ENCODE measurements at places on chromosomes 2 and 18.

- DNase-seq = no peak
Observed at GRCh38 chr18:55868909-55869308, 280.9 kb upstream of the TCF4 start.

DNA sequence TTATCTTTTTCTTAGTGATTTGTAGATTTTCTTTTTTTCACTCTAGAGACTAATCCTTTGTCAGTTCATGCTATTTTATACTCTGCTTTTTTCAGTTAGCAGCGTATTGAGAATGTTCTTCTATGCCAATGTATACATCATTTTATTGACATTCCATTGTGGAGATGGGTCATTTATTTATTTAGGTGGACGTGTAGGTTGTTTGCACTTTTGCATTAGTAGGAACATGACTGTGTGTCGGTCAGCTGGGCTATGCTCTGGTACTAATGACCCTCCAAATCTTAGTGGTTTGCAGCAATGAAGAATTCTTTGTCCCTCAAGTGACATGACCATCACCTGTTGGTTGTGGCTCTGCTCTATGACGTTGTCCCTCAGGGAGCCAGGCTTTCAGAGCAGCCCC lies 33.6 kb downstream of the HPCAL1 start:
- no peak for DNase-seq

GRCh38 chr2:10985260-10985659 lies 73.5 kb downstream of the KCNF1 start:
- no peak for DNase-seq

DNA sequence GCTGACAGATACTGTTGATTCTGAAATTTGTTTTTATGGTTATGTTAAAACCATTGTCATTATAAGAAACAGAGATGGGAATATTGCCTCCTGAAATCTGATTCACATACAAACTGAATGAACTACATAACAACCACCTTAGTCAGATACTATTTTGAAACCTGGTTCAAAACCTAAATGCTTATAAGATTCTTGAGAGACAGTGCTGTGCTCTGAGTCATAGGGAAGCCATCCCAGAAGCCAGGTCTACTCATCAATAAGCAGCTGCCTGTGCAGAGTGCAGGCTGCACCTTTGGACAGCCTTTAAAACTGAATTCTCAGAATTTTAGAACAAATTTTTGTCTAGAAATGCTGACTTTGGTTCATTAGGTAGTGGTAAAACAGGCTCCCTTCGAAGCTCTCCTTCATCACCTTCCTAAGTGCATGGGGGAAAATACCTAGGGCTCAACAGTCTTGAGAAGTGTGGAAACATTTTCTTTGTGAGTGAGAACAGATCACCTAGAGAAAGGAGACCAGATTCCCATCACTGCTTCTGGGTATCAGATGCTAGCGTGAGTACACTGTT lies at the start of gene SERPINB7:
Gene SERPINB7, plus strand, starts transcription at position 253 of the 565 bp plus-strand sequence. CDS start 6,955 bp downstream, outside the sequence.
- no peak for DNase-seq

GRCh38 chr2:241443486-241444223 lies 64.7 kb downstream of the STK25 start:
- DNase-seq = no peak

DNA sequence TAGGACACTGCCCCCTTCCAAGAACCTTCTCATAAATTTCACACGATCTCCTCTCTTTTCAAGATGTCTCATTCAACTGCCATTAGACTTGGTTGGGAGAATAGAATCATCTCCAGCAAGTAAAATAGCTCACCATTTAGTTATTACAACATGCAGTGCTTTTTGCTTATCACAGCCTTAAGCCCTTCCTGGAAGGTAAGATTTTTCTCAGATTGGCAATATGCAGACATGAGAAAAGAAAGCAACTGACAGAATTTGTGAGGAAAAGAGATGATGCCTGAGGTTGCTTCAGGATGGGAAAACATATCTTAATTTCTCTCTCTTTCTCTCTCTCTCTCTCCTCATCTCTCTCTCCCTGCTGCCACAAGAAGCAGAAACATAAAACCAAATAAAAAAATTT lies 855.1 kb upstream of the ACVR2A start:
- no peak for DNase-seq

GRCh38 chr2:172986040-172986439 lies 89.6 kb upstream of the MAP3K20 start:
- DNase-seq = no peak

DNA sequence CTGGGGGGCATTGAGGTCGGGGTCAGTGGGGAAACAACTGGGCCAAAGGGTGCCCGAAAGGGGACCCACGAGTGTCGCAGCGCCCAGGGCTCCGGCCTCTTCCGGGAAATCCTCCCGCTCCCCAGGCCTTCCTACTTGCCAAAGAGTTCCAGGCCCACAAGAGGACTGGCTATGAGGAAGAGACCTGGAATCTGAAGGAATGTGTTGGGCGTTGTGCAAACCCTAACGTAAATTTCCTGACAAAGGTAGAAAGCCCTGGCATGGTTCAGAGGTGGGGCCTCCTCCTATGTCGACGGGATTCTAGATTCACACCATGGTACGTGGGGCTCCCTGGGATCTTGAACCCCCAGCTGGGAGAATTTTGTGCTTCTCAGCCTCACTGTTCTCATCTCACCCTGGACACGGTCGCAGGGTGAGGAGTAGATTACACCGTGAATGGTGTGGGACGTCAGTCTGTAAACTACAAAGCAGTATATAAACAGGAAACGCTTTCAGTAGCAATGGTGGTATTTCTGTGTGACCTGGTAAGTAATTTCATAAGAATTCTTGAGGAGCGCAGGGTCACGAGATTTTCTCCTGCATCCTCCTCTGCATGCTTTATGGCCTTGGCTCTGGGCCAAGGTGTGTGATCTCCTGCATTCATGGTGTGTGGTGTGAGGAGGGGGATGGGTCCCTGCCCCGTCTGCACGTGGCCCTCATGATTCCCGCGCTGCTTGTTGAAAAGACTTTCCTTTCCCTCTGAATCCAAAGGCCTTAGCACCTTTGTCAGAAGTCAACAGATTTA lies 868 bp downstream of the HSBP1L1 start:
- no peak for DNase-seq

GRCh38 chr18:59799383-59800015 lies 100.3 kb upstream of the PMAIP1 start:
- DNase-seq = no peak

DNA sequence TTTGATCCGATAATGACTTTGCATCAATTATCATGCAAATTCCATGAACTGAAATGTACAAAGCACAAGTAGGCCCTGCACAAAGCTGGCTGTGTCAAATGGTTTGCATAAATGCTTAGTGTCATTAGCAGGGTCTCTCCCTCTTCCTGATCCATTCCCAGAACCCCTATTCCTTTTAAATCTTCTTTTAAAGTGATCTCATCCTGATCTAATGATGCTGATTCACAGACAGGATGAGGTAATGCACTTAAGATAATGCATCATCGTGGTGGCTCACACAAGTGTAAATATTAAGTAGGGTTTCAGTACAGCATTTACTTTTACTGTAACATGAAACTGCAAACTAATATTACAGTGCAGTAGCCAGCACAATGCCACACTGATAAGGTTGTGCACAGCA lies 304.8 kb upstream of the SOX11 start:
- no peak for DNase-seq

DNA sequence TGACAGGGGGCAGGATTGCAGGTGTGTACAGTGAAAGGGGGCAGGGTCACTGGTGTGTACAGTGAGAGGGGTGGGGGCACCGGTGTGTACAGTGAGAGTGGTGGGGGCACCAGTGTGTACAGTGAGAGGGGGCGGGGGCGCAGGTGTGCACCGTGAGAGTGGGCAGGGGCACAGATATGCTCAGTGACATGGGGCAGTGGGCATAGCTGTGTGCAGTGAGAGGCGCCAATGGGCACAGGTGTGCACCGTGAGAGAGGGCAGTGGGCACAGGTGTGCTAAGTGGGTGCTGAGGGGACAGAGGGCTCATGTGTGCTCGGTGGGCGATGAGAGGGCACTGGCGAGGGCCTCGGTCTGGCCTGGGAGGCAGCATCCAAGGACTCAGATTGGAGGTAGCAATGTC lies 63.0 kb downstream of the GREB1 start:
- no peak for DNase-seq

DNA sequence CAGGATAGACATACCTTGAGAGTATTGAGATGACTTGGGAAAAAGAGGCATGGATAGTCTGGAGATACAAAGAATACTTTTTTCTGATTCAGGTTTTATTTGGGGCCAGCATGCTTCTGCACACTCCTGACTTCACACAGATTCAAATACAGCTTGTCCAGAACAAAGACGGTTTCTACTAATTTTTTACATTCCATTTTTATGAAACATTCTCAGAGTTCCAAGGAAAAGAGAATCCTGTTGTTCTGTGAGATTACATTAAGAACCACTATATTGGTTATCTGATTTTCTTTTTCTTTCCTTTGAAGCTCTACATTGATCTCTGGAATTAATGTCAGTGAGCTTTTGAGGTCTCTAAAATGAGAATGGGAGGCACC lies 41.0 kb downstream of the PTPRM start:
- no peak for DNase-seq

DNA sequence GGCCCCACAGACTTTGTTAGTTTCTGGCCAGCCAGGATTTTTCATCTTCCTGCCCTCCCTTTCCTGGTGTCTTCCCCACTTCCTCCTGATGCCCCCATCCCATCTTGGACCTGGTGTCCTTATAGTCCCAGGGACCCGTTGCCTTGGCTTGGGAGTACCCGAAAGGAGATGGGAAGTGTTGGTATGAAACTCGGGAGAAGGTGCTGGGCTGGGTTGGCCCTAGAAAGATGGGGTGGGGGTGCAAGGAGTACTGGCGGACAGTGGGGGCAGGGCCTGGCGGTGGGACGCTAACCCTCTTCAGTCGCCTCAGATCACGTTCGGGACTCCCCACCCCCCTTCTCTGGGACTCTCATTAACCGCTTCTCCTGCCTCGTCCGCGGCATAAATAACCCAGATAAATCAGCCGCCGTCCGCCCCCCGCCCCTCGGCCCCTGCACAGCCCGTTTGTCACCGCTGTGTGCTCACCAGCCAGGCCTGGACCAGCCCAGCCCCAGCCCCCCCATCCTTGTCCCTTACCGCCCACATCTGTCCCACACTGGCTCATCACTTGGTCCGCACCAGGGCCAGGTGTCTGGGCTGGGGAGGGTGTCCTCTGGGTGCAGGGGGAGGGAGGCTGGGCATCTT lies 3.7 kb upstream of the ASIC4 start:
- DNase-seq = no peak

DNA sequence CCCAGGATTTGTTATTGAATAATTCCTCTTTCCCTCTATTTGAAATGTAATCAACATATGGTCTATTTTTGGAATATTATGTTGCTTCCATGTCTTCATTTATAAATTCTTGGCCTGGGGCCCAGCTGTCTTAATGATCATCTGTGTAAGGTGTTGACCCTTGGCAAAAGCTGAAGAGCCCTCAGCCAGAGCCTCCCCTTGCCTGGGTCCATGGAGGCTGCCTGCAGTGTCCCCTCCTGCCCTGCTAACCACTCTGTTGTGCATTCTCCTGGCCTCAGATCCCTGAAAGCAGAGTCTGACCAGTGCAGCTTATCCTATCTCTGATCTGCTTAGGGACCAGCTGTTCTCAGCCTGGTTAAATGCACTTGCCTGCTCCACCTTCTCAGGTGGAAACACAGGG lies 226.1 kb upstream of the APCDD1 start:
- DNase-seq = no peak

GRCh38 chr2:27988306-27988705 lies 97.8 kb downstream of the BABAM2 start:
- DNase-seq = no peak

DNA sequence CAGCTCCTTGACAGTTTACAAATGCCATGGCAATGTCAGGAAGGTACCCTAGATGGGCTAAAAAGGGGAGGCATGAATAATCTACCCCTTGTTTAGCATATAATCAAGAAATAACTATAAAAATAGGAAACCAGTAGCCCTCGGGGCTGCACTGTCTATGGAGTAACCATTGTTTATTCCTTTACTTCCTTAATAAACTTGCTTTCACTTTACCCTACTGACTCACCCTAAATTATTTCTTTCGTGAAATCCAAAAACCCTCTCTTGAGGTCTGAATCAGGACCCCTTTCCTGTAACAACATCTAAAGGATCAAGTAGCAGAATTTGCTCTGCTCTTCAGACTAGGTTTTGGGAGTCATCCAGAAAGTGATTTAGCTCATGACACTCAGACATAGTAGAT lies 43.7 kb downstream of the CD8B2 start:
- DNase-seq = no peak

DNA sequence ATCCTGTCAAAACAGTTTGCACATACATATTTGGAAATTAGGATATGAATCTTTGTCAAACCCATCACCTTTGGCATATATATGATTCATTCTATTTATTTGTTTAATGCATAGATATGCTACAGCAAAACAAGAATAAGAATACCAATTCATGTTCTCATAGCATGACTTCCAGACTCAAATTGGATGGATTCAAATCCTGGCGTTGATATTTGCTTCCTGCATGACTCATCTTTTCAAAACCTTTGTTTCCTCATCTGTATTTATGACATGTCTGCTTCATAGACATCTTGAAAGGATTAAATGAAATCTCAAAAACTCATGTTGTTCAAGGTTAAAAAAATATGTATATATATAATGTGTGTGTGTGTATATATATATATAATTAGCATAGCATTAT lies 261.3 kb downstream of the MBD5 start:
- no peak for DNase-seq

- no peak for DNase-seq
Observed at GRCh38 chr18:58609536-58609993, 19.3 kb downstream of the ALPK2 start.

DNA sequence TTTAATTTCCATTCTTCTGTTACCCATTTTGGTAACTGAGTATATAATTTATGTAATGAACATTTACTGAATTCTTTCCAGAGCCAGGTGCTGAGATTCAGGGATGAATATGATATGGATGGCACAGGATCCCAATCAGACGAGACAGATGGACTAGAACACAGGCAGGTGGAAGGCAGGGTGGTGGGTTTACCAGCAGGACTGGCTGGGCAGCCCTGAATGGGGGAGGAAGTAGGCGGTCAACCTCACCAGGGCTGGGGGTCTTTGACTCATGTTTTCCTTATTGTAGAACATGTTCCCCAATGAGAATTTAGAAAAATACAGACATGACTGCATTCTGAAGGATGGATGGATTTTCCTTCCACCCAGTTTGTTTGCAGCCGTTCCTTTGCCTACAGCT lies 80.3 kb downstream of the CIB4 start:
- DNase-seq = no peak

DNA sequence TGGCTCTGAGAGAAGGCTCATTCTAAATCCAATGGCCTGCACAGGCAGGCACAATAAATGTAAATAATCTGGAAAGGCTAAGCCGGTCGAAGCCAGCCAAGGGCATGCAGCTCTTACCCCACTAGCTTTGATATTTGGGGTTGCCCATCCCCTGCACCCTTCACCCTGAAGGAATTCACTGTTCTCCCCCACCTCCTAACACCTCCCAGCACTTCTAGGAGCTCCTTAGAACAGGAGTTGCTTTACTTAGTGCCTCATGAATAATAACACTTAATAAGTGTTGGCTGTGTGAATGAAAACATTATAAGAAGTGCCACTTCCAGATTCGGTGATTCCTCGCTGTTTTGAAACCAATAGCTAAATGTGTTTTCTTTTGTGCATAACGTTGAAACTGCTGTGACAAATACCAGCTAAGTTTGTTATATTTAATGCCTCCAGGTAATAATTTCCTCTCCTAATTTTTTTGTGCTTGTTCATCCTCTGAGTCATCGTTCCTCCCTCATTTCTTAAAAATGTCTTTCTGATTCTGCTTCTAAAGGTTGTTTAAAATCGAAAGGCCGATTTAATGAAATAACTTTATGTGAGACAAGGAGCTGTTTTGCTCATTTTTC lies 458.8 kb downstream of the METTL4 start:
- no peak for DNase-seq

GRCh38 chr18:3368193-3368592 lies 81.8 kb upstream of the TGIF1 start:
- DNase-seq = no peak

- DNase-seq = no peak
Observed at GRCh38 chr18:67651438-67651837, 134.9 kb upstream of the DSEL start.

Data from activated gamma-delta T cell (primary cell).